CD4-positive, alpha-beta T cell treated with Interleukin-2 at 100 ng/mL for 4 hours (primary cell): ENCODE measurements at places on chromosomes 5 and 9.

GRCh38 chr9:103364753-103365152 lies 369.6 kb downstream of the CYLC2 start:
- DNase-seq, result no peak

GRCh38 chr9:81317223-81317622 lies 372.1 kb downstream of the TLE1 start:
- DNase-seq, result no peak

- no peak for DNase-seq
Measured at GRCh38 chr5:136109453-136110135, 23.1 kb upstream of the SMAD5 start.

DNA sequence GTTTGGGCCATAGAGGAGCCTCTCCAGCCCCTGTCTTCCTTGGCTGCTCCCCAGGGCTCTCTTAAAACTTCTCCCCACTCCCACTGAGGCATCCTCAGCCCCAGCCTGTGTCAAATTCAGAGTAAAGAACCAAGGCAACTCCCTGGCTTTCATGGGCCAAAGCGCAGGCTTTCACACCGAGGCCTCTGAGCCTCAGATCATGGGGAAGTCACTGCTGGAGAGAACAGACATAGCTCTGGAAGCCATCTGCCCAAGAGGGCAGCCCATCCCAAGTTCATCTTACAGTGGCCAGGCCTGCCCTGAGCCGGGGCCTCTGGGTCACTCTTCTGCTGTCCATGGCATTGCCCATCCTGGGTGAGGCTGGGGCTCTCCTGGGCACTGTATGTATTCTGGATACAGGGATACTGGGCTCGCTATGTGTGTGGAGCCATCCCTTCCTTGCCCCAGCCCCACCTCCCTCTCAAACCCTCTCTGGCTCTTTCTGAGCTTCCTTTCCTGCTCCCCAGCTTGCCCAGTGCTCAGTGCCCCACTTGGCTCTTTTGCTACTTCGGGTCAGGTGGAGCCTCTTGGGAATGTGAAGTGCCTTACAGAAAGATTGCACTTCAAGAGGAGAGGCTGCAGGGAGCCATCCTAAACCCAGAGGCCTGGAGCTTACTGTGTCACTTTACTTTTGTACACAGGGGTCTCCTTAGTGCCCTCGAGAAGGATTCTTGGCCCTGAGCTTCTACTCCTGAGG lies 33.0 kb downstream of the TGFBI start:
- no peak for DNase-seq
